ENCODE measurements at places on chromosomes 2 and 18. TPM values are rescaled to one million over a fixed set of nuclear protein-coding genes. Genes with fewer than 3 reads are reported as not detected.

SERPINB12 gene
- not detected for total RNA-seq

TRABD2A gene
- total RNA-seq = 17.5 TPM

GPR39 gene
- total RNA-seq = 1.3 TPM

RAX gene
- not detected for total RNA-seq

SERPINB3 gene
- total RNA-seq = not detected

SLC14A1 gene
- total RNA-seq = 81.0 TPM

IGFBP5 gene
- 474 TPM for total RNA-seq

PARD3B gene
- 15.7 TPM for total RNA-seq

G6PC2 gene
- total RNA-seq = not detected

TUBB8B gene
- not detected for total RNA-seq

KHK gene
- 0.50 TPM for total RNA-seq

KLHL41 gene
- total RNA-seq = 9.8 TPM

ABCG5 gene
- not detected for total RNA-seq

DSG4 gene
- total RNA-seq = not detected

COLEC12 gene
- total RNA-seq = 122 TPM

CCNT2 gene
- 21.8 TPM for total RNA-seq

HOXD8 gene
- 0.44 TPM for total RNA-seq

LBX2 gene
- total RNA-seq = 6.3 TPM

KLF11 gene
- total RNA-seq = 3.5 TPM

Data from smooth muscle cell of trachea (primary cell).